Tibial nerve (tissue), 4 donors: ENCODE measurements at places on chromosomes 1 and 21.

DNA sequence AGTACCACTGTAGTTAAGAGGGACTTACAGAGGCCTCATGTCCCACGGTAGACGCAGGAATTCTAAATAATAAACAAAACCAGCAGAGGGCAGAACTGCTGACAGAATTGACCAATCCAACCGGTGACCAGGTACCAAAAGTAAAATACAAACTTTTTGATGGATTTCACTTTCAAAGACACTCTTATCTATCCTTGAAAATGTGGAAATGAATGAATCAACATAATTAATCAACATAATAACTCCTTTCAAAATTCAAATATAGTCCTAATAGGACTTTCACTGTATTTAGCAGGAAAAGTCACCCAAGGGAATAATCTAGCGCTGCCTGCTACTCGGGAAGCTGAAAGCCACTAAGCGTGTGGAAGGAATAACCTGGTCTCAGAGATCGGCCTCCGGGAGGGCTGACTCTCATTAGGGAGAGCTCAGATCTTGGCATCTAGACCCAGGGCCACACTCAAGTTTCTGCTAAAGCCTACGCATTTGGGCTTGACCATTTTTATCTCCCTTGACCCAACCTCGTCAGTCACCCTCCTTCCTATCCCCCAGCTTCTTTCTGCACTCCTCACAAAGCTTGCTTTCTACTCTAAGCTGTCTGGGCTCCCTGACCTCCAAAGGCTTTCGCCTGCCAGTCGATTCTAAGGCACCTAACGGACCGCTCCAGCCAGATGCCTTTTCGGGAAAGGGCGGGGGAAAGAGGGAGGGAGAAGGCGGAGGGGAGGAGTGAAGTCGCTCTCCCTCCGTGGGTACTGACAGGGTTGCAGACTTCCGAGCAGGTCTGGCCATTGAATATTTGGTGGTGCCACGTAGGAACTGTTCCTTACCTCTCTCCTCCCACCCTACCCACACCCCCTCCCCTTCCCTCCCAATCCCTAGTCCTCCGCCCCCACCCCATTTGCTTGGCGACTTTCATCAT is 1.6 kb downstream of the COL11A1 start:
- no peaks in the 10 kb centered on the region for H3K36me3 ChIP-seq
- H3K4me3 ChIP-seq, result peak overlapping the region; percentile 33
- H3K27me3 ChIP-seq, result no peaks in the 10 kb centered on the region

GRCh38 chr21:42337276-42337675 is 13.5 kb downstream of the TFF2 start:
- H3K27me3 ChIP-seq, result no peaks in the 10 kb centered on the region
- no peaks in the 10 kb centered on the region for H3K4me1 ChIP-seq
- no peak overlapping the region for H3K27ac ChIP-seq
- no peak overlapping the region for H3K4me3 ChIP-seq

- H3K27me3 ChIP-seq, result no peaks in the 10 kb centered on the region
- no peak for DNase-seq
- H3K36me3 ChIP-seq, result no peaks in the 10 kb centered on the region
- no peaks in the 10 kb centered on the region for H3K4me1 ChIP-seq
- no peak overlapping the region for H3K27ac ChIP-seq
Observed at GRCh38 chr1:111281411-111281810, 9.2 kb upstream of the CHIA start.

GRCh38 chr1:150973836-150974579 is 627 bp downstream of the CERS2 start:
- no peak for DNase-seq
- no peaks in the 10 kb centered on the region for H3K27me3 ChIP-seq
- H3K36me3 ChIP-seq, result no peaks in the 10 kb centered on the region
- peaks cover 59% of the 10 kb centered on the region for H3K4me1 ChIP-seq
- peak overlapping the region; percentile 98 for H3K27ac ChIP-seq
- peak overlapping the region; percentile 85 for H3K4me3 ChIP-seq

GRCh38 chr1:18160290-18160942 is 52.8 kb downstream of the IGSF21 start:
- peaks cover 3% of the 10 kb centered on the region for H3K4me1 ChIP-seq
- H3K36me3 ChIP-seq, result no peaks in the 10 kb centered on the region
- no peaks in the 10 kb centered on the region for H3K27me3 ChIP-seq
- DNase-seq, result peak; percentile 30

DNA sequence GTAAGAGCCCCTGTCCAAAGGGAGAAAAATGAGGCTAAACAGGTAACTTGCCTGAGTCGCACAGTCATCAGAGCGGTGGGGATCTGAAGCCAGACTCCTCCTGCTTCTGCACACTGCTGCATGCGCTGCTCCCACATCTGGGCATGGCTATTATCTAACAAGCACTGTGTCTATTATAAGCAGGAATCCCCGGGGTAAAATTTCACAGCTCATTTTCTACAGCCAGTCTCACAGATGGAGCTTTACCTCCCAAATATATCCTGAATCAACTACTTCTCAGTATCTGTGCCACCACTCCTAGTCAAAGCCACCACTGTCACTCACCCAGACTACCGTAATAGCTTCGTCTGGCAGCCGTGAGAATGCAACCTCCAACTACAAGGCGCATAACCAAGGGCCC is 9.8 kb downstream of the MTOR start:
- H3K27ac ChIP-seq, result no peak overlapping the region
- H3K4me3 ChIP-seq, result no peak overlapping the region
- DNase-seq, result no peak
- peaks cover 26% of the 10 kb centered on the region for H3K36me3 ChIP-seq
- H3K27me3 ChIP-seq, result no peaks in the 10 kb centered on the region

- no peaks in the 10 kb centered on the region for H3K36me3 ChIP-seq
- H3K27ac ChIP-seq, result no peak overlapping the region
- peaks cover 24% of the 10 kb centered on the region for H3K4me1 ChIP-seq
- no peak for DNase-seq
Observed at GRCh38 chr21:46465651-46466050, 7.0 kb downstream of the DIP2A start.

DNA sequence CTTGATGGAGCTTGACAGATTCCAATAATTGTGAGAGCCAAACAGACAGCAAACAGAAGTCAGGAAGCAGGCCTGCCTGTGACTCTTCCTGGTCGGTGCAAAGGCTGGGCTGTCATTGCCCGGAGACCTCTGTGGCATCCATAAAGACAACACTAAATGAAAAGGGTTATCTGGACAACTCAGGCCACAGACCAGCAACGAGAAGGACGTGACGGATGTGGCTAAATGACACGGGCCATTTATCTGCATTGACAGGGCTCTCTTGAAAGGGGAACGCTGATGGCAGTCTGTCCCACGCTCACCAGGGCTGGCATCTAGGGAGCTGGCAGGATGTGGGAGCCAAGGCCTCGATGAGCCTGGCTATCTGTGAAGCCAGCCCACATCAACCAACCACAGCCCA is 35.0 kb downstream of the HMGB4 start:
- H3K36me3 ChIP-seq, result no peaks in the 10 kb centered on the region
- no peak overlapping the region for H3K27ac ChIP-seq
- H3K27me3 ChIP-seq, result no peaks in the 10 kb centered on the region
- no peak for DNase-seq
- H3K4me1 ChIP-seq, result no peaks in the 10 kb centered on the region

- DNase-seq, result no peak
- no peak overlapping the region for H3K4me3 ChIP-seq
- H3K27me3 ChIP-seq, result no peaks in the 10 kb centered on the region
- H3K27ac ChIP-seq, result no peak overlapping the region
Observed at GRCh38 chr1:104266612-104267011, 516.9 kb downstream of the AMY1C start.

DNA sequence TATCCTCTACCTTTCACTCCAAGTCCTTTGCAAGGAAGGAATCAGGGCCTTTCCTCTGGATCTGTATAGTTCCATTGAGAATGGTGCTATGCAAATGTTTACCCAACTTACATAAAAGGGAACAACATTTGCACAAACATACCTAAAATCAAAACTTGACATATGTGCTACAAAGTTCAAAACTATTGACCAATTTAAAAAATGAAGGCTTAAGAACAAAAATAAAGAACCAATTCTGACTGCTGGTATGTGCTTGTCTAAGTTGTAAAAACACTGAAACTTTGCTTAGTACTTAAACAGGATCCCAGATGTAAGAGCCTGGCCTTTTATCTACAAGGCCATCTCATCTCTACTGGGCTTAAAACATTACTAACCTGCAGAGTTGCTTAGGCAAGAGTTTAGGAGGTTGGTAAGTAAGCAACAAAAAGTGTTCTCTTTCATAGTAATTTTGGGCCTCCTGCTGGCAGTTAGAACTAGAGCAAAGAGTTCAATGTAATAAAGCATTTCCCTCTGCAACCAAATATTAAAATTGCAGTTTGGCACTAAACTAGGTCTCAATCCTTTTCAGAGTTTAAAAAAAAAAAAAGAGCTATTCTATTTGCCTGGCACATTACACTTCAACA is 2.0 kb downstream of the SCMH1 start:
- no peaks in the 10 kb centered on the region for H3K36me3 ChIP-seq
- no peak overlapping the region for H3K27ac ChIP-seq
- H3K4me1 ChIP-seq, result no peaks in the 10 kb centered on the region
- H3K4me3 ChIP-seq, result no peak overlapping the region
